ENCODE measurements at places on chromosomes 11 and 22.

DNA sequence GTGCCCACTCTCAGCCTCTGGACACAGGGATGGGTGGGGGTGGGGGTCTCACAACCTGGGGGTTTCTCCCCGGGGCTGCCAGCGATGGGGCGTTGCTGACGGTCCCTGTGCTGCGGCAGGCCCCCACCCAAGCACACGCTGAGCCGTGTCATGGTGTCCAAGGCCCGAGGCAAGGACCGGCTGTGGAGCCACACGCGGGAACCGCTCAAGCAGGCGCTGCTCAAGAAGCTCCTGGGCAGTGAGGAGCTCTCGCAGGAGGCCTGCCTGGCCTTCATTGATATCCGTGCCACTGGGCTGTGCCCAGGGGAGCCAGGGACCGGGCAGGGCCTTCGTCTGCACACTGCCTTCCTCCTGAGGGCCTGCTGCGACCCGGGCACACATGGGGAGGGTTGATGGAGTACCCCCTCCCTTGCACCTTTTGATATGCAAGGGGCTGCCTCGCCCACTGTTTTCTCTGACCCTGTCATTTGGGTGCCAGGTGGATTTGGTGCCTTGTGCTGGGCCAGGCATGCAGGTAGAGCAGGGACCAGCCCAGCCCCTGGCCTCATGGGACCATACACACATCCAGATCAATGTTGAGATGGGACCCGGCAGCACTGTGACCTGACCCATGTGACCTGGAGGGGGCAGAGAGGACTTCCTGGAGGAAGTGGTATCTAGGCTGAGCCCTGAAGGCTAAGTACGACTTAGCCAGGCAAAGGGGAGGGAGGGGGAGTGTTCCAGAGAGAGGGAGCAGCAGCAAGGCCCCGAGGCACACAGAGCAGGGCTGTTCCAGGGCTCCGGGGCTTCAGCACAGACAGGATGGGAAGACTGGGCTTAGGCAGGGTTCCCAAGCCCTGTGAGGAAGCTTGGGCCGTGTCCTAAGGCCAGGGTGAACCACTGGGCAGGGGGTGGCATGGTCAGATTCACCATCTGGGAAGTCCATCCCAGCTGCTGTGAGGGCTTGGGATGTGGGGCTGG, 75.2 kb downstream of the MYO7A start:
- no peak for DNase-seq

- no peak for DNase-seq
Observed at GRCh38 chr22:40183029-40183581, 5.4 kb downstream of the TNRC6B start.

DNA sequence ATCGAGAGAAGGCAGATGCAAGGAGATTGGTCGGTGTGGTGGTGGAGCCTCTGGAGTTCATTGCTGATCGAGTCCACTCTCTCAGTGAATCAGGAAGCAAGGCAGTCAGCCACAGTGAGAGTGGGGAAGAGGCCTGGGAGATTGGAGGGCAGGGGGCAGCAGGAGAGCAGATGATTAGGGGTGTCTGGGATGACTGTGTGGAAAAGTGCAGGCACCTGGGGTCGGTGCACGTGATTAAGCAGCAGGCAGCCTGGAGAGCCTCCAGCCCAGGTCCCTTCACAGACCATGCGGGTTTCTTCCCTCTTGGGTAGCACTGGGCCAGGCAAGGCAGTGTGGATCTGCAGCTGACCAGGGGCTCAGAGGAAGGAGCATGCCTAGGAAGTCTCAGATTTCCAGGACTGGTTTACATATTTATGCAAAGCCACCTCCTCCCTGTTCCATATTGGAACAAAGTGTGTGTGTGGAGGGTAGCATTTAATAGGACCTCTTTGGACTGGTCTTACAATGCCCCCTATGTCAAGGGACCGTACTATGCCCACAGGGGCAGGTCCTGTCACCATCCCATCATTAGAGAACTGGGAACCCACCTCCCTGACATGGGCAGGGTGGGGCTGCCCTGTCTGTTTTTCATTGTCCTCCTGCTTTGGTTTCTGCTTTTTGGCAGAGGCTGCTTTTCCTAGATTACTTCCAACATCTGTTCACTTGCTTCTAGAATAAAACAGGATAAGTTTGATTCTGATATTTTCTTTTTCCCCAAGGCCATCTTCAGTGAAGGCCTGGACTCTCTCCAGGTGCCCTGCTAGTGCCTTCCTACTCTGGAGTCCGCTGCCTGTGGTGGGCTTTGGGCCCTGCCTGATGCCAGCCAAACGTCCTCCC, 14.0 kb upstream of the GDPD5 start:
- DNase-seq = no peak

GRCh38 chr11:29629286-29629685, 387.5 kb downstream of the KCNA4 start:
- DNase-seq = no peak

DNA sequence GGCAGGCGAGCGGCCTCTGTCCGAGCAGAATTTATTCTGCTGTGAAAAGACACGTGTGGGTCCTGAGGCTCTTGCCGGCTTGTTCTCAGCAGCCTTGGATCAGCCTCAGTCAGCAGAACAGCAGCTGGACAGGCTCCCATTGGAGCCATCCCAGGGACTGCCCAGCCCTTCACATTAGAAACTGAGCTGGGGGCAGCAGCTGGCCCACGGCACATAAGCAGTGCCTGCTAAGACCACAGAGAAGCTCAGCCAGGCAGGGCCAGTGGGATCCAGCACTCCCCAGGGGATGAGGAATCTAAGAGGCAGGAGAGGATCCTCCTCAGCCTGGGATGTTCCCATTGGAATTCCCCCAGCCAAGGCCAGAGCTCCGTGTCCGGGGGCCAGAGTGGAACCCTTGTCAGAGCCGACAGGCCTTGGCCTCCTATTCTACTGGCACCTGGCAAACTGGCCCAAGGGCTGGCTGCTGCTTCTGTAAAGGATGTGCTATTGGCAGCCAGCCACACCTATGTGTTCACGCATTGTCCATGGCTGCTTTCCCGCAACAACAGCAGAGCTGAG, 18.2 kb downstream of the RTN4R start:
- DNase-seq = no peak

GRCh38 chr11:70544774-70545609, 146.7 kb downstream of the CTTN start:
- no peak for DNase-seq
